Neural progenitor cell (in vitro differentiated cells): ENCODE measurements at places on chromosomes 1 and 21. TPM values are rescaled to one million over a fixed set of nuclear protein-coding genes. Genes with fewer than 3 reads are reported as not detected.

The PLPP3 gene
- 28.5 and 32.8 TPM in 2 replicates for total RNA-seq

The TNFRSF4 gene
- total RNA-seq: 0.09 TPM in 1 of 2 replicates, not detected in the other

The EXTL1 gene
- total RNA-seq: 0.95 and 2.1 TPM in 2 replicates

The S100A4 gene
- total RNA-seq: 22.4 and 34.3 TPM in 2 replicates

The PCP4L1 gene
- total RNA-seq: 0.46 and 0.69 TPM in 2 replicates

The CACNA1E gene
- 2.1 TPM in 2 replicates for total RNA-seq

The ACKR1 gene
- total RNA-seq: 0.74 TPM in 1 of 2 replicates, not detected in the other

The P3R3URF gene
- total RNA-seq: not detected in 2 replicates

The ERICH3 gene
- 0.03 TPM in 1 of 2 replicates, not detected in the other for total RNA-seq

GRCh38 chr1:49060766-49061165, 284.1 kb upstream of the BEND5 start:
- DNase-seq: no peak
- H3K4me1 ChIP-seq: no peaks in the 10 kb centered on the region
- H3K36me3 ChIP-seq: no peaks in the 10 kb centered on the region
- no peaks in the 10 kb centered on the region for H3K27me3 ChIP-seq
- H3K27ac ChIP-seq: no peak overlapping the region
- H3K4me3 ChIP-seq: no peak overlapping the region

- peaks cover 3% of the 10 kb centered on the region for H3K4me1 ChIP-seq
- H3K4me3 ChIP-seq: no peak overlapping the region
- H3K36me3 ChIP-seq: no peaks in the 10 kb centered on the region
- H3K27me3 ChIP-seq: peaks cover 5% of the 10 kb centered on the region
- H3K27ac ChIP-seq: no peak overlapping the region
These were observed 5.9 kb downstream of the PHLDA3 start for GRCh38 chr1:201463071-201463552.

- no peaks in the 10 kb centered on the region for H3K36me3 ChIP-seq
- H3K27me3 ChIP-seq: no peaks in the 10 kb centered on the region
- no peak overlapping the region for H3K27ac ChIP-seq
- no peak overlapping the region for H3K4me3 ChIP-seq
- DNase-seq: no peak
These were observed 48.8 kb downstream of the DR1 start for GRCh38 chr1:93394514-93394913.

DNA sequence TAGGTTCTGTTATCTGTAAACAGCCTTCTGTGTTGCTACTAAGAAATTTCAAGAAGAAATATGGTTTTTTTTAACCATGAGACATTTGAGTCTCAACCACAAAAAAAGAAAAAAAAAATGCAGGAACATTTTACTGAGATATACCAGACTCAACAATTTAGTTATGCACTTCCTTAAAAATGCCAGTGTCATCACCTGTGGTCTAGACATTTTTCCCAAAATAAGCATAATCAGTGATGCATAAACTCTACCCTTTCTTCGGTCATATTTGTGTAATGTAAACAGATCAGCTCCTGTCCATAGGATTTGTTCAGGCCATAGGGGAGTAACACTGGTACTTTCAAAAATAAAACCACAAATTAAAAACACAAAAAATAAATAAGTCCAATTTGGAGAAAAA, 122.6 kb upstream of the TNFSF4 start:
- no peaks in the 10 kb centered on the region for H3K27me3 ChIP-seq
- H3K36me3 ChIP-seq: no peaks in the 10 kb centered on the region
- DNase-seq: no peak
- no peak overlapping the region for H3K4me3 ChIP-seq

DNA sequence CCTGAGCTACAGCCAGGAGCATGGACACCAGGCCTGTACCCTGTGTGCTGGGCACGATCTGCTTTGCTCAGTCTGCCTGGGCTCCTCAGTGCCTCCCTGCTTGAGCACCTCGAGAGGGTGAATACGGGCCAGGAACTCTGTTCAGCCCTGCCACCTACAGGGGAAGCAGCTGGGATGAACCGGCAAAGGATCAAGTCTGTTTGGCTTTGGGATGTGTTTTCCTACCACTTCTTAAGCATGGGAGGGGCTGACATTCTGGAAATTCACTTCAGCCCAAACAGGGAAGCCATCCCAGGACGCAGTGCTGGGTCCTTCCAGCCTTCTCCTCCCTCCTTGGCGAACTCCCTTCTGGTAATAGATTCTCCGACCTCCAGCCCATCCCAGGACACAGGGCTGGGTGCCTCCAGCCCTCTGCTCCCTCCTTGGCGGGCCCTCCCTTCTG, 55.8 kb upstream of the SELENON start:
- H3K4me1 ChIP-seq: peaks cover 32% of the 10 kb centered on the region
- no peak overlapping the region for H3K27ac ChIP-seq
- no peaks in the 10 kb centered on the region for H3K36me3 ChIP-seq
- H3K4me3 ChIP-seq: no peak overlapping the region
- peak; percentile 63 for DNase-seq

DNA sequence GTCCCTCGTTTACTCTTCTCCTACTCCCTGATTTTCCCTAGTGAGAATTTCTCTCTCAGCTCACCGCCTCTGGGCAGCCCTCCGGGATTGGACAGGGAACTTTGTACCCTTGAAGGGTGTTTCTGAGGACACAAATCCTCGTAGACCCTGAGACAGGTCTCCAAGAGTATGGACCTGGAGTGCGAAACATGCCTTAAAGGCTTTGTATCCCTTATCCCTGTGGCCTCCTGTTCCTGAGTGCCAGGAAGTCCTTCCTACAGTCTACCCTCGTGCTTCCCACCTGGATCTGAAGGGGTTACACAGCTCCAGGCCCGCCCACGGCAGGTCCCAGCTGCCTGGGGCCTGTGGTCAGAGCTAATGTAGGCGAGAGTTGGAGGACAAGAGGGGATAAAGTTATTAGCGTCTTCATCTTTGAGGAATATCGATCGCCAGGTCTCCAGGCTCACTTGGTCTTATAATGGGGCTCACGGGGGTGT, 7.6 kb upstream of the PEAR1 start:
- H3K27ac ChIP-seq: no peak overlapping the region
- peaks cover 30% of the 10 kb centered on the region for H3K4me1 ChIP-seq
- DNase-seq: no peak
- peaks cover 27% of the 10 kb centered on the region for H3K27me3 ChIP-seq
- no peak overlapping the region for H3K4me3 ChIP-seq

DNA sequence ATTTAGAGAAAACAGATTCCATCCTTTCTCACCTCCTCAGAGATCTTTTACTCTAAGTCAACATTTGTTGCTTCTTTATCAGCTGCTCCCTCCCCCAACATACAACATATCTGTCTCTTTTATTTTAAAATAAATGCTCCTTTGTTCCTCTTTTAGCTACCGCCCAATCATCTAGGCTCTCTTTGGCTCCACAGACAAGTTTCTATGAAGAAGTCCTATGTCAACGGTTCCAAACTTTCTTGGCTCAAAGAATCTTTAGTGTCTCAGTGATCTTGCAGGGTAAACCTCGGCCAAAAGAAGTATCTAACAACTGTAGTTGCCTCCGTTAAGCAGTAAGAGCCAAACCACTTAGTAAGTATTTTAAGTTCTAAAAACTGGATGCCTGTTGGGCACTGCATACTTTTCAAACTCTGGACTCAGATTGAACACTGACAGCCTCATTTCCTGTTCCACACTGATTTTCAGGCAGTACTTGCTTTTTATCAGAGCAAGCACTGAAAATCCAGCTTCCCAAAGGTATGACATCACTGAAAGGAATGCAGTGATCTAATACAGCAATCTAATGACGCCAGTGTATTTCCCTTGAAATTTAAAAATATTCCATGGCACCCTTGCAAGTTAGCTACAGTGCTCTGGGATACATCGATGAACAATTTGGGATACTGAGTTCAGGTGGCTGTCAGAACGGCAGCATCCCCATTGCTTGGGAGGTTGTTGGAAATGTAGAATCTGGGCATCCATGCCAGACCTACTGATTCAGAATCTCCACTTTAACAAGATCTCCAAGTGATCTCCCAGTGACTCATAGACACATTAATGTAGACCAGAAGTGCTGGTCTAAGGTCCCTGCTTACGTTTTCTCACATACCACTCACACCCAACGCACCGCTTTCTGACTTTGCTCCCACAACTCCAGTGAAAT, 26.8 kb downstream of the EGLN1 start:
- no peak overlapping the region for H3K27ac ChIP-seq
- H3K4me1 ChIP-seq: no peaks in the 10 kb centered on the region
- H3K36me3 ChIP-seq: no peaks in the 10 kb centered on the region
- H3K27me3 ChIP-seq: no peaks in the 10 kb centered on the region
- DNase-seq: no peak

GRCh38 chr1:99250728-99251127, 13.6 kb upstream of the PLPPR4 start:
- H3K4me1 ChIP-seq: no peaks in the 10 kb centered on the region
- no peak overlapping the region for H3K4me3 ChIP-seq
- H3K27me3 ChIP-seq: no peaks in the 10 kb centered on the region
- no peaks in the 10 kb centered on the region for H3K36me3 ChIP-seq
- no peak for DNase-seq

GRCh38 chr1:231581859-231582258, 44.7 kb upstream of the DISC1 start:
- H3K4me1 ChIP-seq: no peaks in the 10 kb centered on the region
- H3K4me3 ChIP-seq: no peak overlapping the region
- no peak overlapping the region for H3K27ac ChIP-seq
- no peaks in the 10 kb centered on the region for H3K27me3 ChIP-seq
- H3K36me3 ChIP-seq: no peaks in the 10 kb centered on the region

GRCh38 chr21:35777081-35777480, 283.2 kb downstream of the SETD4 start:
- no peak overlapping the region for H3K27ac ChIP-seq
- DNase-seq: no peak
- no peaks in the 10 kb centered on the region for H3K36me3 ChIP-seq

GRCh38 chr1:98314601-98315000, 346.9 kb upstream of the SNX7 start:
- no peaks in the 10 kb centered on the region for H3K4me1 ChIP-seq
- no peaks in the 10 kb centered on the region for H3K27me3 ChIP-seq
- no peaks in the 10 kb centered on the region for H3K36me3 ChIP-seq

DNA sequence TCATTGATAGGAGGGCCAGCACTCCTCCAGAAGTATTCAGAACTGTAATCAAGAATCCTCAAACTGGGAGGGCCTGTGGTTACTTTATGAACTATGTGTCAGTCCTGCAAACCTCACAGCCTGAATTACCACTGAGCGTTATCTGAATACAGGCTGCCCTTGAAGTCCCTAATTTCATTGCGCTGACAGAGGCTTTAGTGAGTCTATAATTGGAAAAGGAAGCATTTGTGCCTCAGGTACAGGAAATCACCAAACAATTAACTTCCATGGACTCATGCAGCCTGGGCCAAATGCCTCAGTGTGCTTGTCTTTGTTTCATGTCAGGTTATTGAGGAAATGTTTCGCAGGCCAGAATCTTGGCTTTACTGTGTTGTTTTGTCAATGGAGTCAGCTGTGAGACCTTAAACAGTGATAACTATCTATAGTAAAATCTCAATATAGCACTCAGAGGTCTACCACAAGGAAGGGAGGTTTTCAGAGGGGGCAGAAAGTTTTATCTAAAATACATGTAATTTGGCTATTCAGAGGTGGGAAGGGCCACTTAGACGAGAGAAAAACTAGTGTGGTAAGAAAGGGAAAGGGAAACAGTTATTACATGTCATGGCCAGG, 32.9 kb upstream of the DOCK7 start:
- no peaks in the 10 kb centered on the region for H3K36me3 ChIP-seq
- H3K4me1 ChIP-seq: peaks cover 24% of the 10 kb centered on the region
- DNase-seq: no peak

DNA sequence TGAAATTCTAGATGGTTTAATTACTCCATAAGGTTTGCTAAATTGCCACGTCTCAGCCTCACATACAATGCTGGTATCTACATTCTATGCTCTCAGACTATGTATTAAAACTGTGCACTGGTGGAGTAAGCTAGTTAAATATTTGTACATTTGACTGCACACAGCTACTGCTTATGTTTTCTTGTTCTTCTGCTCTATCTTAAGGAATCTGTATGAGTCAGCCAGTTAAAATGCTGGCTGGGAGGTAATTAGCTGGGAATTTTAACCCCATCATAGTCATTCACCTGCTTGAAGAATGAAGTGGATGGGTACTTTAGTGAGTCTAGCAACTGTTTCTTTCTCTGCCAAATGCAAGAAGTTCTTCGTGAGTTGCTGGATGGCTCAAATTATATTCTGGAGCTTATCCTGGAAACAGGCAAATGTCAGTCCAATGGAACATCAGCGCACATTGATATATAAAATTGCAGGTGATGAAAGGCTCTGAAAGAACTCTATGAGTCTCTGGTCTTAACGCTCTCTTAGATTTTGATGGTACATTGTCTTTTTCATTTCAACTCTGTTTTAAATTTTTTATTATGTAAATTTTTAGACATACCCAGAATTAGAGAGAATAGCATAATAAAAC, 83.4 kb downstream of the BACH1 start:
- H3K4me1 ChIP-seq: no peaks in the 10 kb centered on the region

DNA sequence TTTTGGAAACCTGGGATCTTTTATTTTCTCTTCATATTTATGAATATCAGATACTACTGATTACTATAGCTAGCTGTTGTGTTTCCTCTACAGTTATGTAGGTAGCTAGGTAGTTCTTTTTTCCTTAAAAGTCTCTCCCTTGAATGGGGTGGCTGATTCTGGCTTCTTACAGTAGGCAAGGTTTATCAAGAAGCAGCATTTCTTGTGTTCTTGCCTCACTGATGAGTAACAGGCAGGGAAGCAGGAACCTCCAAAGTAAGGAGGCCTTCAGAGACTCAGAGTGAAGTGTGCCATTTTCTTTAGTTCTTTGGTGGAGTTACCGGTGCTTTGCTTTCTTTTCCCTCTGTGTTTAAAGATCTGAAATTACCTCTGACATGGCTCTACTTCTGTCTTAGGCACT, 56.0 kb downstream of the ZMYM4 start:
- H3K27me3 ChIP-seq: no peaks in the 10 kb centered on the region
- no peak overlapping the region for H3K4me3 ChIP-seq
- H3K36me3 ChIP-seq: no peaks in the 10 kb centered on the region
- H3K4me1 ChIP-seq: no peaks in the 10 kb centered on the region

DNA sequence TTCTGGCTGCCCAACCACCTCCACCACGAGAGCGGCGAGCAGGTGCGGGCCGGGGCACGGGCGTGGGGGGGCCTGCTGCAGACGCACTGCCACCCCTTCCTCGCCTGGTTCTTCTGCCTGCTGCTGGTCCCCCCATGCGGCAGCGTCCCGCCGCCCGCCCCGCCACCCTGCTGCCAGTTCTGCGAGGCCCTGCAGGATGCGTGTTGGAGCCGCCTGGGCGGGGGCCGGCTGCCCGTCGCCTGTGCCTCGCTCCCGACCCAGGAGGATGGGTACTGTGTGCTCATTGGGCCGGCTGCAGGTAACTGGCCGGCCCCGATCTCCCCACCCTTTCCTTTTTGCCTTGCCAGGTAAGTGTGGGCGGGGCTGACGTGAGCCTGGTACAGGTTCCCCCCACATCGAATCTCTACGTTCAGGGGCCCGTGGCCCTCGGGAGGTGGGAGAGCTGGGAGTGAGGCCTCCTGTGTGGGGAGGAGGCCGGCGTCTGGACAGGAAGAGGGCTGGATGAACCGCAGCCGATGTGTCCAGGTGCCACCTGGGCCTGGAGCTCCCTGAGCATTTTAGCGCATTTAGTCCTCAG, 51.7 kb downstream of the COL18A1 start:
- H3K27me3 ChIP-seq: no peaks in the 10 kb centered on the region
- H3K4me1 ChIP-seq: no peaks in the 10 kb centered on the region
- DNase-seq: no peak
- H3K36me3 ChIP-seq: no peaks in the 10 kb centered on the region
- no peak overlapping the region for H3K4me3 ChIP-seq
- no peak overlapping the region for H3K27ac ChIP-seq

GRCh38 chr1:180231936-180232335, 1.9 kb downstream of the LHX4 start:
- H3K27me3 ChIP-seq: peaks cover 100% of the 10 kb centered on the region
- H3K27ac ChIP-seq: no peak overlapping the region
- H3K4me1 ChIP-seq: peaks cover 50% of the 10 kb centered on the region
- H3K36me3 ChIP-seq: no peaks in the 10 kb centered on the region
- peak overlapping the region; percentile 72 for H3K4me3 ChIP-seq
